ENCODE measurements at places on chromosomes 5 and 9.

DNA sequence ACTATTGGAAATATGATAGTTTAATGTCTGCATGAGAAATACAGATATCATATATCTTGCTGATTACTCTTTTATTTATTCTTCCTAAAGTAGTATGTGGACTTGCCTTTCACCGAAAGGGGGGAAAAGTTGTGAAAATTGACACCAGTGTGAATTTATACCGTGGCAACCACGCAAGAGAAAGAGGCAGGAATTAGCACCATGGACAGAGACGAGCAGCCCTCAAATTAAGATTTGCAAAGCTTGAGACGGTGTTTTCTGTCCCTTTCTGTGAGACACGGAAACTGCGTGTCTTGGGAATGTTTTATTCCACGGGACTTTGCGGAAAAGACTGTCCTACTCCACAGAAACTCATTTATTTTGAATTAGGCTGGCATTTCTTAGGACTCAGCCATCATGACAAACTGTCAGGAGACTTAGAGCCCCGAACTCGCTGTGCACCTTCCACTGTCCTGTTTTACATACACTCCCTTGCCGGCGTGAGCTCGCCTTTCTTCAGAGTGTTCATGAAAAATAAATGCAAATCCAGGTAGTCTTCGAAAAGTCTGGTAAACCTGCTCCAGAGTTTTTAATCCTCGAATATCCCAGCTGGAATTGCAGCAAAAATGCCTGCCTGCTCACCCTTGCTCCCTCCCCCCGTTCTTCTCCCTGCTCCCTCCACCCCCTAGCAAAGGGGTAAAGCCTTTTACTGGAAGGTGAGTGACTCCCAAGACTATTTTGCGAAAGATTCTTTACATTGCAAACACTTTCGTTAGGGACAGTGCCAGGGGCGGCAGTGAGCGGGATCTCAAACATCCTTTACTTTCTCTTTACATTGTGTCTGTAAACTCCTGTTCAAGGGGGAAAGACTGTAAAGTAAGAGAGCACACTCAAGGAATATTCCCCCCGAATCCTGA, 3.8 kb upstream of the ELAVL2 start:
- DNase-seq = no peak

GRCh38 chr9:121972501-121972981, 120.6 kb downstream of the TTLL11 start:
- DNase-seq = no peak

DNA sequence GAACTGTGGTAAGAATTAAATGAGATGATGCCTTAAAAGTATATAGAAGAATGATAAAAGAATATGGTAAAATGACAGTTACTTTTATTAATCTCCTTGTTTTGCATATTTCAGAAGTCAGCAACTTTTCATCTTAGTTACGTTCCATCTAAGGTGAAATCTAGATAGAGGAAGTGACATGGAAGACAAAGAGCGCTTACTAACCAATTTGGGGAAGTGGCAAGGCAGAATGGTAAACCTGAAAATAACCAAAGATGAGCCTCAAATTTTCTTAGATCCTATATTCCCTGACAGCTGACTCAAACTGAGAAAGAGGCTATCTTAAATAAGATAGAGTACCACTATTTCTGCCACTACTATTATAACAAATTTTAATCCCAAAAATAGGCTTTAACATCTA, 52.5 kb downstream of the FGF10 start:
- DNase-seq = no peak

GRCh38 chr9:72454871-72455491, 66.4 kb upstream of the TMC1 start:
- no peak for DNase-seq

DNA sequence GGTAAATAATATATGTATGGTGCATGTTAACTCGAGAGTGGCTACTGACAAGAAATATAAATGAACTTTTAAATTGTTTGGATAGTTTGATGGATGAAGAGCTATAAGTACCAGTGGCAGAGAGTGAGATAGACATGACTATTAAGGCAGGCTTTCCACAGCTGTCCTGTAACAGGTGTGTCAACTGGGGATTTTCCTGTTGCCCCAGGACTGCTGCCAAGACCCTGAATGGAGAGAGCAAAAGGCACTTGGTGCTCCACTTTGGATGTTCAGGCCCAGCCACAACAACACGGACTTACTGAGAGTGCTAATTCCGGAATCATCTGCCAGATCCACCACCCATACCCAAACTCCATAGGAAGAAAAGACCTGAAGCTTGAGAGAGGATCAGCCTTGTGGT, 215.1 kb downstream of the SEC61B start:
- no peak for DNase-seq

DNA sequence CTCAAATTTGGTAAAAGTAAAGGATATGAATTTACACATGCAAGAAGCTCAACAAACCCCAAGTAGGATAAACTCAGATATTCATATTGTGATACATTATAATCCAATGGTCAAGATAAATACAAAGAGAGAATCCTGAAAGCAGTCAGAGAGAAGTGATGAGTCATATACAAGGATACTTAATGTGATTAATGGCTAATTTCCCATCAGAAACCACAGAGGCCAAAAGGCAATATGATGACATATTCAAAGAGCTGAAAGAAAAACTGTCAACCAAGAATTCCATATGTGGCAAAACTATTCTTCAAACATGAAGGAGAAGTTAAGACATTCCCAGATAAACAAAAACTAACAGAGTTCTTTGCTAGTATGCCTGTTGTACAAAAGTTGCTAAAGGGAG, 19.5 kb upstream of the IRF1 start:
- no peak for DNase-seq

GRCh38 chr9:18228101-18228500, 245.9 kb upstream of the ADAMTSL1 start:
- no peak for DNase-seq

- no peak for DNase-seq
These were observed 38.1 kb downstream of the SEMA6A start for GRCh38 chr5:116536316-116537083.
